ENCODE measurements at places on chromosomes 2 and 18.

- no peak for DNase-seq
These were observed 90.7 kb downstream of the WDPCP start for GRCh38 chr2:63497576-63497975.

GRCh38 chr2:190467575-190468083, 59.5 kb downstream of the MFSD6 start:
- peak; percentile 70 for DNase-seq

DNA sequence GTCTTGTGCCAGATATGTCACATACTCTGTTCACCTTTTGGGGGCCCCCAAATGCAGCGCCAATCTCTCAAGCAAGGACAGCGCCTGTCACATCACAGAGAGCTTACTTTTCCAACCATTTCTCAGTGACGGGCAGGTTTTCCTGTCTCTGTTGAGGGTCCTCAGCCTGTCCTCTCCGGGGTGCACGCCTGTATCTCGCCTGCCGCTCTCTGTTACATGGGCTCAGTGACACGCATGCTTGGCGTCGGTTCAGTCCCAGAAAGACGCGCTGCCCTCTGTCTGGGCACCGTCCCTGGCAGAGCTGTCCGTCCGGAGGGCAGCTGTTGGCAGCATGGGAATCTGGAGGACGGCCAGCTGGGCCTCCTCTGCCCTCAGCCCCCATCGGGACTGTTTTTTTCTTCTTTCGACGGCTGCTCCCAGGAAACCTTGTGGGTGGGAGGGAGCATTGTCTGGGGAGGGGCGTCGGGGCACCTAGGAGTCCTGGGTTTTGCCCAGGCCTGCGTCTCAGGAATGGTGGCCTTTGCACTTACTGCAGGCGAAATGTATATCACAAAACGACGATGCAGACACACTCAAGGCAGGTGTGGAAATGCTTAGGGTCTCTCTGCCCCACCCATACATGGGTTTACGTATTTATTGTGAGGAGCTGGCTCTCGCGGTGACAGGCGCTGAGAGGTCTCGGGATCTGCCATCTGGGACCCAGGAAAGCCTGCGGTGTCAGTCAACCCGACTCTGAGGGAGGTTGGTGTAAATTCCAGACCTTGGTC, 30.9 kb downstream of the RTP5 start:
- DNase-seq, result no peak

DNA sequence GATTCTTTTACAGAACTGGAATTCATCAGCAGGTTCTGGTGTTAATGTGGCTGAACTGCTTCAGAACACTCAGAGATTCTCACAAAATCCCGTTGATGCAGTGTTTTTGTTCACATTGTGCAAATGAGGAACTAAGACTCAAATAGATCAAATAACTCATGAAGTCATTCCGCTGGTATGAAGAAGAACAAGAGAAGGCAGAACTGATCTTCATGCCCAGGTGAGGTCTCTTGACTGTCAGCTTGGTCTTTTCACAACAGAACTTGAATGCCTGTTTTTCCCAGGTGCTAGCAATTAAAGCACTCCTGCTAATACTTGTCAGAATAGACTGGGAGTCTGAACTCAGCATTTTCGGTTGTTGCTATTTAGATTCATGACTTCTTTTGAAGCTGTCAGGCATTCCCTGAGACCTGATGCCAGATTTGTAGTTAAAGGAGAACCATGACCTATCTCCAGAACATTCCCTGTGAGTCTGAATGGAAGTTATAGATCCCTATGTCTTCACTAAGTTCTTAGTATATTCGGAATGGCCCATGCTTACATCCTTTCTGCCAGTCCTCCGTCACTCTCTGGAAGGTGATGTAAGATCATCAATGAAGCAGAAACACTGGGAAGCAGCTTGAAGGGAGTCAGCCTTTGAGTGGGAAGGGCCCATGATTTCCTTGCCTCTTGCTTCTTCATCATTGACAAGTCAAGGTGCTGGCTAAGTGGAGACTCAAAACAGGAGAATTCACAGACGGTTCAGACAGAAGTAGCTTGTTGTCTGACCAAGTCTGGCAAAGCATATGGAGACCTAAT, 155.7 kb downstream of the MTCL1 start:
- no peak for DNase-seq

DNA sequence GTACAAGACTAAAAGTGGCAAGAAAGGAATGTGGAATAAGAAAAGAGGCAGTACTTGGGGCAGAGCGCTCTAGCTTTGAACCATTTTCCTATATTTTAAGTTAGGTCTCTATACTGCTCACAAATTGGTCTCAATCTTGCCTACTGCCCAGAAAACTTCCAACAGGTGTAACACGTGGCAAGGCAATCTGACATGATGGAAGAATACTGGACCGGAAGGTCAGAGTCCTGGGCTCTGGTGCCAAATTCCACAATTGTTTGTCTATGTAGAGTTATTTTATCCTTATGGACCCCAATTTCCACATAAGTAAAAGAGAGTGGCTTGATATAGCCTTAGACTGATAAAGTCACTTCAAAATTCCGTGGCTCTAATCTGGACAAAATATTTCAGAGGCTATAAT, 28.9 kb downstream of the NHEJ1 start:
- no peak for DNase-seq

DNA sequence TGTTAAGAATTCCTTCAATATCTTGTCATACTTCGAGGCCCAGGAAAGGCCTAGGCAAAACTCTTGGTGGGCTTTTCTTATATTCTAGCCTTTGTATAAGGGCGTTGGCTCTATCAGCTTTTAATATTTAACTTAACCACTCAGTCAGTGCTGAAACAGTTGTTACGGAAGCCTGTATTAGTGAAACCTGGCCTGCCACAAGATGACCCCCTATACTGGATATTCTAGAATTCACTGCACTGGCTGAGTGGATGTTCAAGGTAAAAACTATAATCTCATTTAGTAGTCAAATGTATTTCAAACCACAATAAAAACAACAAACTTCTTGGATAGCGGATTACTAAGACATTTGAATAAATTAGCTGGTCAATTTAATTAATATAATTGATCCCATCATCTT, 91.7 kb upstream of the HNMT start:
- DNase-seq, result no peak

DNA sequence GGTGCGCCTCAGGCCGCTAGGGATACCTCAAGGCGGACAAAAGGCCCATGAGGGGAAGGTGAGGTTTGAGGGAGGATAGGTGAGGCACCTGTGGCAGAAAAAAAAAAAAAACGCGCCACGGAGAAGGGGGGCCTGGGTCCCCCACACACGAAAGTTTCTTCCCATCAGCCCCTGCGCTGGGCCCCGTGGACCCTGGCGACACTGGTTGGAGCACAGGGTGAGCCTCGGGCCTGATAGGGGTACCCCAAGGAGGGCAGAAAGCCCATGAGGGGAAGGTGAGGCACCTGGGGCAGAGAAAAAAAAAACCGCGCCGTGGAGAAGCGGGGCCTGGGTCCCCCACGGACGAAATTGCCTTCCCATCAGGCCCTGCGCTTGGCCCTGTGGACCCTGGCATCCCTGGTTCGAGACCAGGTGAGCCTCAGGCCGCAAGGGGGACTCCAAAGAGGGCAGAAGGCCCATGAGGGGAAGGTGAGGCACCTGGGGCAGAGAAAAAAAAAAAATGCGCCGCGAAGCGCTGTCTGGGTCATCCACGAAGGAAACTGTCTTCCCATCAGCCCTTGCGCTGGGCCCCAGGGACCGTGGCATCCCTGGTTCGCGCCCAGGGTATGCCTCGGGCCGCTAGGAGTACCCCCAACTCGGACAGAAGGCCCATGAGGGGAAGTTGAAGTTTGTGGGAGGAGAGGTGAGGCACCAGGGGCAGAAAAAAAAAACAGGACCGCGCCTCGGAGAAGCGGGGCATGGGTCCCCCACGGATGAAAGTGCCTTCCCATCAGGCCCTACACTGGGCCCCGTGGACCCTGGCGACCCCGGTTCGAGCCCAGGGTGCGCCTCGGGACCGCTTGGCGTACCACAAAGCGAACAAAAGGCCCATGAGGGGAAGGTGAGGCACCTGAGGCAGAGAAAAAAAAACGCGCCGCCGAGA, 226.2 kb downstream of the CCDC74A start:
- DNase-seq, result no peak

DNA sequence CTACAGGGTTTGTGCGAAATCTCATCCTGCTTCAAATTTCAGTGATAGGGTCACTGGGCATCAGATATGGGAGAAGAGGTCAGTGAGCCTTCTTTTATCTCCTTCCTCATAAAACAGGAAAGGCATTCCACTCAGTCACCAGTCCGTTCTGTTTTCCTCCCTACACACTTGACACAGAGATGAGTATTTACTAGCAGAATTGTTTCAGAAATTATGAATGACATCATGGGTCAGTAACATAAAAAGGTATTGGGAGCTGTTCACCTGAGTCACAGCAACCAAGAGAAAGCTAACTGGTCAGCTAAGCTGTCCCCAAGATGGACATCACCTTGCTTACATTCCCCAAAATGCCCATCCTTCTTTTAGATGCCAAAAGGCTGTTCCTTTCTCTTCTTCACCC, 96.3 kb downstream of the ACVR1 start:
- DNase-seq, result no peak
